ENCODE measurements at places on chromosomes 1 and 21. TPM values are rescaled to one million over a fixed set of nuclear protein-coding genes. Genes with fewer than 3 reads are reported as not detected.

Gene TNFRSF14
- 191 TPM for total RNA-seq

Gene OR10Z1
- total RNA-seq: not detected

Gene SLC37A1
- 16.7 TPM for total RNA-seq

Gene KRTAP20-1
- total RNA-seq: not detected

Gene GPR37L1
- total RNA-seq: not detected

Gene PRRX1
- not detected for total RNA-seq

Gene SLC5A9
- not detected for total RNA-seq

Gene ERI3
- total RNA-seq: 19.7 TPM

Gene GJA8
- not detected for total RNA-seq

Gene HENMT1
- 6.3 TPM for total RNA-seq

Gene ITGB2
- 284 TPM for total RNA-seq

Gene RERE
- total RNA-seq: 78.4 TPM

Gene RHEX
- not detected for total RNA-seq

Gene C1orf141
- total RNA-seq: not detected

Gene CYP2J2
- total RNA-seq: 0.33 TPM

Gene NBL1
- 29.7 TPM for total RNA-seq

Gene AJAP1
- total RNA-seq: 0.39 TPM

Gene ASAP3
- 0.81 TPM for total RNA-seq

Gene TDRD5
- not detected for total RNA-seq

Gene CACNA1S
- total RNA-seq: not detected

Gene FCER1G
- 2.0 TPM for total RNA-seq

Gene SAMD11
- not detected for total RNA-seq

Gene MPL
- not detected for total RNA-seq

Gene SMCP
- total RNA-seq: not detected

Gene KRTAP19-1
- total RNA-seq: not detected

Gene ATAD3C
- total RNA-seq: 0.28 TPM

Gene RAD54L
- 0.33 TPM for total RNA-seq

Gene CCDC24
- total RNA-seq: 1.4 TPM

Gene SLC19A1
- total RNA-seq: 12.0 TPM

Gene TTC4
- 7.6 TPM for total RNA-seq

Gene SPATA45
- not detected for total RNA-seq

Gene MMEL1
- 0.67 TPM for total RNA-seq

Gene MPZ
- 3.2 TPM for total RNA-seq

Gene RNF207
- total RNA-seq: 6.8 TPM

Measured in CD4-positive, alpha-beta T cell (primary cell).